Right lobe of liver (tissue), 6 donors: ENCODE measurements at places on chromosomes 4 and X. TPM values are rescaled to one million over a fixed set of nuclear protein-coding genes. Genes with fewer than 3 reads are reported as not detected.

Gene MCUB
- total RNA-seq = 0.72 TPM

Gene PRPS2
- 16.9 TPM for total RNA-seq

Gene GASK1B
- total RNA-seq = 7.0 TPM

Gene GCNA
- 0.69 TPM for total RNA-seq

Gene F8A2
- total RNA-seq = not detected
